ENCODE measurements at places on chromosomes 2 and 18. TPM values are rescaled to one million over a fixed set of nuclear protein-coding genes. Genes with fewer than 3 reads are reported as not detected.

The FEV gene
- not detected for total RNA-seq

DNA sequence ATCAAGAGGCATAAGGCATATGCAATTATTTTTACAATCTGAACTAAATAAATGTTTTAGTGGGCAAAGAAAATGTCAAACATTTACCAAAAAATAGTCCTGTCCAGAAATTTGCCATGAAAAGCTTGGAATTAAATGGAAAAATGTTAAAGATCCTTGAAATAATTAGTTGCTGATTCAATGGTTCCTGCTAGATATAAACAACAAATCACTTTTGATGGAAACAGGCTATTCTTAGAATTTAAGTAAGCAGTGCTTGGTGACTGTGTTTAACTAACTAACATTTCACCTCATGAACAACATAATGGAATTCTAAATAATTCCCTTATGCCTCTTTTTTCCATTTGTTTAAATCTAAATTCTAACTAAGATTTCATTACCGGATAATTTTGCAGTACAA, 3.9 kb downstream of the RND3 start:
- no peak for DNase-seq
- peak overlapping the region; percentile 79 for H3K4me3 ChIP-seq
- peaks cover 65% of the 10 kb centered on the region for H3K4me1 ChIP-seq
- H3K36me3 ChIP-seq, result no peaks in the 10 kb centered on the region
- peak overlapping the region; percentile 98 for H3K27ac ChIP-seq

DNA sequence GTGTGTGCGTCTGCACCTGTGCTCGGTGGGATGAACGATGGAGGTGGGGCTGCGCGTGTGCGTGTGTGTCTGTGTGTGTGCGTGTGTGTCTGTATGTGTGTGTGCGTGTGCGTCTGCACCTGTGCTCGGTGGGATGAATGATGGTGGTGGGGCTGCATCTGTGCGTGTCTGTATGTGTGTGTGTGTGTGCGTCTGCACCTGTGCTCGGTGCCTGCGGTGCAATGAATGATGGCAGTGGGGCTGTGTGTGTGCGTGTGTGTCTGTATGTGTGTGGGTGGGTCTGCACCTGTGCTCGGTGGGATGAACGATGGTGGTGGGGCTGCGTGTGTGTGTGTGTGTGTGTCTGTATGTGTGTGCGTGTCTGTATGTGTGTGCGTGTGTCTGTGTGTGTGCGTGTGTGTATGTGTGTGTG, 48.5 kb upstream of the CTDP1 start:
- H3K36me3 ChIP-seq, result no peaks in the 10 kb centered on the region
- no peaks in the 10 kb centered on the region for H3K27me3 ChIP-seq
- no peak overlapping the region for H3K27ac ChIP-seq
- no peak overlapping the region for H3K4me3 ChIP-seq

GRCh38 chr2:16238001-16238761, 297.8 kb downstream of the MYCN start:
- H3K4me1 ChIP-seq, result no peaks in the 10 kb centered on the region
- H3K27me3 ChIP-seq, result peaks cover 8% of the 10 kb centered on the region
- no peak overlapping the region for H3K4me3 ChIP-seq
- H3K27ac ChIP-seq, result no peak overlapping the region
- no peak for DNase-seq

DNA sequence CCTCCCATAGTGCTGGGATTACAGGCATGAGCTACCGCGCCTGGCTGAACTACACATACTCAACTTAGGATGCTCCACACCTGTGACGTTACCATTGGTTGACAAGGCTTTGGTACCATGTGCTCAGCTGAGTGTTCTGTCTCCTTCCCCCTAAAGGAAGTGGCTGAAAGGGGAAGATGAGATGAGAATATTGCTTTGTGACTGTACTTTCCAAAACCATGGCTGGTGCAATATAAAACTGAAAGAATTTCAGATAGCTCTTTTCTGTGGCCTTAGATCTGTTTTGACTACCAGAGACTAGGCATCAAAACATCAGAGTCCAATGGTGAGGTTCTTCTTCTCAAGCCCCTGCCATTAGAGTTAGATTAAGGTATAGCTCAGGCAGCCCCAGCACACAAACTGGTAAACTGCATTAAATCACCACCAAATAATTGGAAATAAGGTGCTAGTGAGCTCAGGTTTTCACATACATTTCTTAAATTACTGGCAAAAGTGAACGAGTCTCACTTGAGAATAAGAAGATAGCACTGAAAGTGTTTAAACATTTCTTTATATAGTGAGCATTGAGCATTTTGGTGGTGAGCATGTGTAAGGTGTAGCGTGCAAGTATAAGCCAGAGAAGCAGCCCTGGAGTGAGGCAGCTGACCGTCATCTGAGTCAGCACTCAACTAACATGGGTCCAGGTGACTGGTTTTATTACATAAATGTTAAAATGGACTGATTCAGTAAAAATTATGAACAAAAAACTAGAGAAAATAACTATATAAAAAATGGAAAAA, 113.5 kb upstream of the FZD5 start:
- H3K4me1 ChIP-seq, result peaks cover 7% of the 10 kb centered on the region
- H3K27me3 ChIP-seq, result no peaks in the 10 kb centered on the region
- DNase-seq, result peak; percentile 64

Measured in esophagus muscularis mucosa (tissue), 4 donors.